Renal cortical epithelial cell (primary cell): ENCODE measurements at places on chromosomes 7 and 10. TPM values are rescaled to one million over a fixed set of nuclear protein-coding genes. Genes with fewer than 3 reads are reported as not detected.

The AGMO gene
- 0.05 and 0.35 TPM in 2 replicates for total RNA-seq

- no peak for DNase-seq
Observed at GRCh38 chr10:21668831-21669230, 134.8 kb downstream of the MLLT10 start.

The ST8SIA6 gene
- total RNA-seq = 0.17 and 0.20 TPM in 2 replicates

DNA sequence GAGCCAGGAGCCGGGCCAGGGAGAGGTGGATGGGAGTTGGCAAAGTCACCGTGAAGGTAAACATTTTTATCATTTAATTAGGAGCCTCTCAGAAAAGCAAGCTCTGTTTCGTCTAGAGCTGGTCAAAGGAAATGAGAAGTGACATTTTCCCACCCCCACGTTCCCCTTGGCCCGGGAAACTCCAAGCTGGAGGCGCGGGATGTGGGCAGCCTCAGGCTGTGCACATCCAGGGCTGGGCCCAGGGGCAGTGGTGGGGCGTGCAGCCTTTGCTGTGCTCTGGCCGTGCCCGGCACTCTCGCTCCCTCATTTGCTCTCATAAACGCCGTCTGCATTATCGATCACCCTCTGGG is 135.6 kb upstream of the RET start:
- no peak for DNase-seq

GRCh38 chr10:60573336-60573735 is 183.7 kb upstream of the ANK3 start:
- peak; percentile 82 for DNase-seq

DNA sequence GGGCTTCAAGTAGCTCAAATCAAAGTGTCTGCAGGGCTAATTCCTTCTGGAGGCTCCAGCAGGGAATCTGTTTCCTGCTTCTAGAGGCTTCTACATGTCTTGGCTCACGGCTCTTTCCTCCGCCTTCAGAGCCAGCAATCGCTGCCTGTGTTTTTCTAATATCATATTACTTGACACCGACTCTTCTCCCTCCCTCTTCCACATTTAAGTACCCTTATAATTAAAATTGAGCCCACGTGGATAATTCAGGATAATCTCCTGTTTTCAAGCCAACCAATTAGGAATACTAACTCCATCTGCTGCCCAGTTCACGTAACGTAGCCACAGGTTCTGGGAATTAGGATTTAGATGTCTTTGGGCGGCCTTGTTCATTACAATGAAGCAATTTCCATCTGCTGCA is 372.2 kb downstream of the DPP6 start:
- no peak for DNase-seq

GRCh38 chr10:11516431-11516746 is 95.1 kb downstream of the USP6NL start:
- DNase-seq = peak; percentile 11

- no peak for DNase-seq
Observed at GRCh38 chr7:116978006-116978405, 24.7 kb downstream of the ST7 start.

The MALSU1 gene
- total RNA-seq = 55.3 and 72.2 TPM in 2 replicates

The CDC14C gene
- under 0.01 and 0.05 TPM in 2 replicates for total RNA-seq

The KLF14 gene
- 0.05 TPM in 1 of 2 replicates, not detected in the other for total RNA-seq

The OTUD1 gene
- 13.0 and 19.9 TPM in 2 replicates for total RNA-seq

DNA sequence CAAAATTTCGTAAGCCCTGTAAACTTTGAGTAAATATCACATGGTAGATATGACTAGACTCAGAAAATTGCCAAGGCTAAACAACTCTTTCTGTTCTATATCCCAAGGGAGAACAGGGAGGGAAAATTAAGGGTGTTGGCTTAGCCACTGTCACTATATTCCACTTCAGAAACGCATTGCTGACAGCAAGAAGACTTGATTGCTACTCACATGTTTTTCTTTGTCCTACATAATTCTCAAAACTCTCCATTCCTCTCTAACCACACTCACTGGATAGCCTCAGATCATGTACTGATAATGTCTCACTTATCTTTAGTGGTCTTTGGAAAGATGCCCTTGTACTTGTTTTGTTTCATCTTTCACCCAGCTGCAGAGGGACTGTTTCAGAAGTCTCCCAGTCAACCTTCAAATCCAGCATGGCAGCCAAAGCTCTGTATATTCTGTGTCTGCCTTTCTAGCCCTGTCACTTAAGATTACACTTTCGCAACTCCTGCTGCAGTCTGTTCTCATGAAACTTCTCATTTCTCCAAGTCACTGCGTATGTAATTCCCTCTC is 582.4 kb upstream of the FZD8 start:
- DNase-seq = no peak

The NRG3 gene
- total RNA-seq = 0.05 and 0.87 TPM in 2 replicates

The NKX2-3 gene
- not detected in 2 replicates for total RNA-seq

DNA sequence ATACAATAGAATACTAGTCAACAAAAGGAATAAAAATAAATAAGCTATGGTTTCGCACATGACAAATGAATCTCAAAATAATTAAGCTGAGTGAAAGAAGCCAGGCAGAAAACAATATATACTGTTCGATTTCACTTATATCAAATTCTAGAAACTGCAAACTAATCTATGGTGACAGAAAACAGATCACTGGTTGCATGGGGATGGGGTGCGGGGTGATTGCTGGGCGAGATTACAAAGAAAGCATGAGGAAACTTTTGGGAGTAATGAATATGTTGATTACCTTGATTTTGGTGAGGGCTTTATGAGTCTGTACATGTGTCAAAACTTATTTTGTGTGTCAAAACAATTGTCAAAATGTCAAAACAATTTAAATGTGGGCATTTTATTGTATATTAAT is 135.6 kb downstream of the GPR85 start:
- no peak for DNase-seq

DNA sequence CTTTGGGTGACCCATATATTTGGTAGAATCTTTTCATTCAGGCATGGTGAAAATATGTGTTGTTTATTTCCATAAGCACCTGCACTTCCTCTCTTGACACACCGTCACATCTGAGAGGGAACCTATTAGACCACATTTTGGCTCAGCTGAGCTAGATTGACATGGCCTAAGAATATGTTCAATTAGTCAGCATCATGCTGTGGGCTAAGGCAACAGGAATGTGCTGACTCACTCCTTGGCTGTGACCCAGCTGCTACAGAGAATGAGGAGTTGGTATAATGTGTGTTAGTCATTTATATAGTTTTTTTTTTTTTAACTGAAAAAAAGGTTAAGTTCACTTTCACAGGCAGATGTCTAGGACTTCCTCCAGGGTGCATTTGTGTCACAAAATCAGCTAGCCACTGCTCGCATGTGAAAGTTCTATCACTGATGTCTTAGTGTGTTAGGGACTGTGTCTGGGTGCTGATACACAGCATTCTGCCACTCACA is 180.6 kb downstream of the SEMA3E start:
- peak; percentile 100 for DNase-seq

DNA sequence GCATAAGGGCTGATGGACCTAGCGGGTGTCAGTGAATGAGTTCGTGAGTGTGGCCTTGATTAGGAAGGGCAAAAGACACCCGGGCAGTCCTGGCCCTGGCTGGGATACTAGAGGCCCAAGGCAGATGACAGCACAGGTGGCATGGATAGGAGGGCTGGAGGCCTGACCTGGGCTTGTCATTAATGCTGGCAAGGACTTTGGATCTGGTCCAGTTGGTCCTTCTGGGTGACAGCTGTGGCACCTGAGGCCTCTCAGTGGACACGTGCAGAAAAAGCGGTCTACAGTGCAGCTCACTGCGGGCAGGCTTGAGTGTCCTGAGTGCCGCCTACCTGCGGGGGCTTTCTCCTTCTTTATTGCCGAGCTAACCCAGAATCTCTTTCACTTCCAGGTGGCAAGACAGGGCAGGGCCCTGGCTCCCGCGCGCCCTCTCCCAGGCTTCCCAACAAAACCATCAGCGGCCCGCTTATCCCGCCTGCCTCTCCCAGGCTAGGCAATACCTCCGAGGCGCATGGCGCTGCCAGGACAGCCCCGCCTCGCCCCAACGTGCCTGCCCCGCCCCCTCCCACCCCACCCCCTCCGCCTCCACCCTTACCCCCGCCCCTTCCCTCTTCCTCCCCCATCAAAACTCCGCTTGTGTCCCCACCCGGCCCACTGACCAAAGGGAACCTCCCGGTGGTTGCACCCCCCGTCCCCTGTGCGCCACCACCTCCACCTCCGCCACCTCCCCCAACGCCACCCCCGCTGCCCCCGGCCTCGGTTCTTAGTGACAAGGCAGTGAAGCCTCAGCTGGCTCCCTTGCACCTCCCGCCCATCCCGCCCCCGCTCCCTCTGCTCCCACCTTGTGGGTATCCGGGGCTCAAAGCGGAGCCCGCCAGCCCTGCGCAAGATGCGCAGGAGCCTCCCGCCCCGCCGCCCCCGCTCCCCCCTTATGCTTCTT is 77.4 kb downstream of the WIPF3 start:
- DNase-seq = no peak

The LLCFC1 gene
- total RNA-seq = not detected in 2 replicates

DNA sequence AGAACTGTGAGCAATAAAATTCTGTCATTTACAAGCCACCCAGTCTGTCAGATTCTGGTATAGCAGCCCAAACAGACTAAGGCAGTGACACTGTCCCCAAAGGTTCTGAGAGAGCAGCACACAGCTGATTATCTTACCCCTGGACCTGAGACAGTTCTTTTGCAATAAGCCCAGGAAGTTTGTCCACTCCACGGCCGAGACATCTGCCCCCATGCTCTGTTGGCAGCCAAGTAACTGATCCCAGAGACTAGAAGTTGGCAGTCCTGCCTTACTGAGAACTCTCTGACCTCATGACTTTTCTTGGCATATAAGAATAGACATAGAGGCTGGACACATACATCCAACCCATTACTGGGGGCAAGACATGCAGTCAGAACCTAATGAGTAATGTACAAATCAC is 243.0 kb upstream of the GRB10 start:
- no peak for DNase-seq

The RELN gene
- 3.0 and 4.8 TPM in 2 replicates for total RNA-seq

DNA sequence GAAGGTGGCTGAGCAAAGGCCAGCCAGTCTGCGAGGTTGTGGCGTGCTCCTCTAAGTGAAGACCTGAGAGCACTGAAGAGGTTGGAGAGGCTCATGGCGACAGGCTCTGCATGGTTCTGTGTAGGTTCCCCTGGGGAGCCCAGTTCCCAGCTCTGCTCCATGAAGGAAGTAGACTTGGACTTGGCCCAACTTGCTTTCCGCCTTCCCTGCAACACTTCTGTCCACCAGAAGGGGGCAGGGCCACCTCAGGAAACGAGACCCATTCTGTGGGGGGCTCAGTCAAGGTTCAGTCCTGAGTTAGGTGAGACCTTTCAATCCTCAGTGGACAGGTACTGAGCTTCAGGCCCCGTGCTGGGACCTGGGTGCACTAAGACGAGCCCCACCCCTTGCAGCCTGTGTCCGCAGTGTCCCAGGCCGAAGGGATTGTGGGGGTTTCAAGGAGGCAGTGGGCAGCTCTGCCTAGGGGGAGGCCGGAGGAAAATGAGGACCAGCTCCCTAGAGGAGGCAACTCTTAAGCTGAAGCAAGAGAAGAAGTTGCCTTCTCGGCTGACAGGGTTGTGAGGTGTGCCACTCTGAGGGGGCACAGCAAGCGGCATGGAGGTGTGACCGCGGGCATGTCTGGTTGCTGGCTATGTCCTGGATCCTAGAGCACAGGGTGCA is 15.0 kb upstream of the PCBD1 start:
- DNase-seq = no peak

DNA sequence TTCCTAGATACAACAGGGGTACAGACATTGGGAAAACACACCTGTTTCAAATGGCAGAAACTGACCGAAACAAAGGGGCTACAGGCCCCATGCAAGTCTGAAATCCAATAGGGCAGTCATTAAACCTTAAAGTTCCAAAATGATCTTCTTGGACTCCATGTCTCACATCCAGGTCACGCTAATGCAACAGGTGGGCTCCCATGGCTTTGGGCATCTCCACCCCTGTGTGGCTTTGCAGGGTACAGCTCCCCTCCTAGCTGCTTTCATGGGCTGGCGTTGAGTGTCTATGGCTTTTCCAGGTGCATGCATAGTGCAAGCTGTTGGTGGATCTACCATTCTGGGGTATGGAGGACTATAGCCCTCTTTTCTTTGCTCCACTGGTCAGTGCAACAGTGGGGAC is 248.1 kb upstream of the RHOBTB1 start:
- DNase-seq = no peak

DNA sequence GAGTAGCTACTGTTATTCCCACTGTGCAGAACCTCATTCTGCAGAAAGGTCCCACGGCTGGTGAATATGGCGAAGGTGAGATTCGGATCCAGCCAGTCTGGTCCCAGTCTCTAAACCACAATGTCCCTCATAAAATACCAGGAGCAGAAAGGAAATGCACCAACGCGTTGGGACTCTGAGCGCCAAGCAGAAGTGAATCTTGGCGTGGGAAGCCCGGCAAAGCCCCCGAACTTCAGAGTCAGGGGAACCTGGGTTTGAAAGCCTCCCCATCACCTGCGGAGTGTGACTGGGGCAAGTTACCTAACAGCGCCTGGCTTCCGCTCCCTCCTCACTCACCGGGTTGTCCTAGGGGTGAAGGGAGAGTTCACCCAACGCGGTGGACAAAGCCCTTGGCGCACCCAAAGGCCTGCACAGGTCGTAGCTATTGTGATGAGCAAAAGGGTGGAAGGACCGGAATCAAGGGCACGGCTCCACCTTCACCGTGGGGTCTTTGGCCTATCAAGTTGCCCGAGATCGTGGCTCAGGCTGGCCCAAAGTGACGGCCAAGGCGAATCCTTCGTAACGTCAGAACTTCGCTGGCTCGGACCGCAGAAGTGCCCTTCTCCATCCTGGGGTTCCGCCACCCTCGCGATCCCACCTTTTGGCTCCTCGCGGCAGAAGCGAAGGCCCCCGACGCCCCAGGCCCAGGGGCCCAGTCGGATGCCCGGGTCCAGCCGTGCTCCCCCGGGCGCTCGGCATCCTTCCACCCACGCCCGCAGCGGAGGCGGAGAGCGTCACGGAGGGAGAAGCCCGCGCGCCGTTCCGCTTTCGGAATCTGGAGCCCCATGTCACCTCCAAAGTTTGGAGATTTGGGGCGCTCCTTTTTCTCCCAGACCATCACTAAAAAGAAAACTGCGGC is 811 bp downstream of the RGS10 start:
- no peak for DNase-seq

The ZNF425 gene
- total RNA-seq = 3.6 and 9.2 TPM in 2 replicates

DNA sequence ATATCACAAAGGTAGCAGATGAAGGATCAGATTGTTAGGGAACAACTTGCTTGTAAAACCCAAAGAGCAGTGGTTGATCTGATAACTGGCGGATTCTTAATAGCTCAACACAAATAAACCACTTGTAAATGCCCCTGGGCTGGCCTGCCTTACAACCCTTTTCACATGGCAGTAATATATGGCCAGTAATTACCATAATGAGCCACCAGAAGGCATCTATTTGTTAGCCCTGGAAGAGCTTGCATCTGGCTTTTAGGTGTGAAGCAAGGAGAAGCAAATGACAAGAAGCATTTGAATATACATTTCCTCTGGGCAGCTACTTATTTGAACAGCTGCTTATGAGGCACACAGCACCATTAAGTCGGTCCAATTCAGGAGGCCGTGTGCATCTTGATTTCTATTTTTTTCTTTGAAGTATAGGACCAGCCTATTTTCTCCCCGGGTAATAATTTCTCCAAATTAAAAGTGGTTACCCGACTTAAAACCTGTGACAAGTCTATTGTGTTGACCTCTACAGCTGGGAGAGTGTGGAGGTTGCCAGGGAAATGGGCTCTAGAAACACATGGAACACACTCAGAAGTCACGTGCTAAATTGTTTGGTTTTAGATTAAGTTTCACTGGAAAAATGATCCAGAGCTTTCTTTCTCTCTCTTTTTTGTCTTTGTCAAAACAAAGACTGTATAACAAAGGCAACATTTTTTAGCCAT is 113.4 kb downstream of the SEM1 start:
- DNase-seq = peak; percentile 57
